ENCODE measurements at places on chromosomes 5 and 9.

GRCh38 chr9:3360245-3360644, 165.6 kb downstream of the RFX3 start:
- no peak for DNase-seq

- no peak for DNase-seq
Observed at GRCh38 chr9:133163504-133164172, at the start of gene GBGT1. TSS of gene GBGT1 (minus strand) at chr9:133163914. CDS start at chr9:133162412, 1,502 bp downstream.

DNA sequence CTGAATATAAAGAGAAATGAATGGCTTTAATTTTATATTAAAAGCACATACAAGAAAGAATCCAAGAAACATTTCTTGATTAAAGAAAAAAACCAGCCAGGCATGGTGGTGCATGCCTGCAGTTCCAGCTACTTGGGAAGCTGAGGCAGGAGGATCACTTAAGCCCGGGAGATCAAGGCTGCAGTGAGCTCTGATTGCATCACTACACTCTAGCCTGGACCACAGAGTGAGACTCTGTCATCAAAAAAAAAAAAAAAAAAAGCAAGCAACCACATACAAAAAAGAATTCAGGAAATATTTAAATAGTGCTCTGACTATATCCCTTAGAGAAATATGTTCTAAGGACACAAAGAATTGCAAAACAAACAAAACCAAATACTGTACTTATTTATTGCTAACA, 2.5 kb upstream of the PLAC8L1 start:
- DNase-seq = no peak

- no peak for DNase-seq
Observed at GRCh38 chr9:115058684-115059315, 59.2 kb downstream of the TNC start.

DNA sequence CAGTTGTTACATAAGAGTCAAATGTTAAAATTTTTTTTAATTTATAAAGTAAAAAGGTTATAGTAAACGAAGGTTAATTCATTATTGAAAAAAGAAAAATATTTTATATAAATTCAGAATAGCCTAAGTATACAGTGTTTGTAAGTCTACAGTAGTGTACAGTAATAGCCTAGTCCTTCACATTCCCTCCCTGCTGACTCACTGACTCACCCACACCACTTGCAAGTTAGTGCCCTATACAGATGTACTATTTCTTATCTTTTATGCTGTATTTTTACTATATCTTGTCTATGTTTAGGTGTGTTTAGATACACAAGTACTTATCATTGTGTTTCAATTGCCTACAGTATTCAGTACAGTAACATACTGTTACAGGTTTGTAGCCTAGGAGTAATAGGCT, 57.6 kb downstream of the MAMDC2 start:
- no peak for DNase-seq

DNA sequence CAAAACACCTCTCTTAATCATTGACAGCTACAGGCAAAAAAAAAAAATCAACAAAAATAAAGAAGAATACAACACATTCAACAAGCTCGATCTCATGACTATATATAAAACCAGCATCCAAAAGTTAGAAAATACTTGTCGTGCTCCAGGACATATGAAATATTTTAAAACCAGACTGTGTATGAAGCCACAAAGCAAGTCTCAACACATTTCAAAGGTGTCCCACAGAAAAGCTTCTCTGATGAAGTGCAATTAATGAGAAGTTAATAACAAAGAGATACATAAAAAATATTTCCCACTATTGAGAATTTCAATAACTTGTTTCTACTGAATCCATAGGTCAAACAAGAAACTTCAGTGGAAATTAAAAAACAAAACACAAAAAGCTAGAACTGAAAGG, 178.7 kb downstream of the PLK2 start:
- no peak for DNase-seq

DNA sequence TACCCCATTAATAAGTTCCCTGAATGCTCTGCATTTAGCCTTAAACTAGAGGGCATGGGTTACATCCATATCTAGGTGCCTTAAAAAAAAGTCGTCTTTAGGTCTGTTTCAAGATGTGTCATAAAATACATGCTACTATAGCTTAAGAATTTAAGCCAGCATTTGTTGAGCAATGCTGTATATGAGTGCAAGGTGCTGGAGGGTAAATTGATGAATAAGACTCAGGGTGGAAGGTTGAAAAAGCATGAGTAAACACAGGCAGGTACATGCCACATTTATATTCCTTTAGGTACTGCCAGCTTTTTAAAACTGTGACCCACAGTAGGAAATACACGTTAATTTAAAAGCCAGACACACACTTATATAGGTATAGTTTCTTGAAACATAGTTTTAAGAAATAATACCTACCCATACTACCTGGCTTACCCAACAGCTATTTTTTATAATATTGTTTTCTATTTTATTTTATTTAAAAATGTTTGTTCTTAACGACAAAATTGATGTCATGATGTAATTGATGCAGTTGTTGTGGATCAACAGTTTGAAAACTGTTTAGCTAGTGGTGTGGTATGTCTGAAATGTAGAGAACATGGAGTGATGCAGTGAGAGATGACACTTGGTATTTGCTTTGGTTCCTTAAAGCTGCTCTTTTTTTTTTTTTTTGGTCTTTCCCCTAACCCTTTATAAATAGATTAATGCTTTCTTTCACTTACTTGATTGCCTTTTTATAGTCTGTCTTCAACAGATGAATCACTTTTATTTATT, 3.9 kb downstream of the HMGCR start:
- DNase-seq = no peak

DNA sequence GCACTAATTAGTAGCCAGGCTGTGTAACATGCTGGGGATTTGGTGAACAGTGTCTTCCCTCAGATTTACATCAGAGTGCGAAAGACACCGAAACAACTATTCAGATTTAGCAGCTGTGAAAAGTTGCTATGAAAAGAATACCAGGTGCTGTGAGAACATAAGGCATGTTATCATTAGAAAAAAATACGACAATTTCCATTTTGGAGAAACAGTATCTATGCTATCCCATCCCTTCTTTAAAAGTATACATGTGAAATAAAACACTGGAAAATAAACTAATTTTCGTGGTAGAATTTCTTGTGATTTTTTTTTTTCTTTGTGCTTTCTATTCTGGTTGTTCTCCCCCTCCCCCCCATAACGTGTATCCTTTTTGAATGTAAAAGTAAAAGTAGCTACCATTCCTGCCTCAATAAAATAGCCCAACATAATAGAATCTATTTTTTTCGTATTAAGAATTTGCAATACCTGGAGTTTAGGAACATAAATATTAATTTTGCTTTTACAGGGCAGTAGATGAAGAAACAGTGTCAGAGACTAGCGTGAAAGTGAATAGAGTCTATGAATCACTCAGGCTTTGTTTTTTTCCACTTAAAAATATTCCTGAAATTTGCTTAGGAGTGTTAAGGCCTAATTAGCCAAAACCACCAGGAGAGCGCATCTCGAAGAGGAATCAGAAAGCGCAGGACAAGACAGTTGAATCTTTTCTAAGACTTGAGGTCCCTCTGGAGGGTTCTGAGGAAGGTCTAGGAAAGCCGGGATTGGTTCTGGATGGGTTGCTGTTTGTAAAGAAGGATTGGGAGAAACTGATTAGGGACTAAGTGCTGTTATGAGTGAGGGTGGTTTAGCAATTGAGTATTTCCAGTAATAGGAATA, 813 bp upstream of the SLU7 start:
- DNase-seq = no peak

- DNase-seq = no peak
Observed at GRCh38 chr5:103033696-103034095, 86.2 kb downstream of the GIN1 start.

DNA sequence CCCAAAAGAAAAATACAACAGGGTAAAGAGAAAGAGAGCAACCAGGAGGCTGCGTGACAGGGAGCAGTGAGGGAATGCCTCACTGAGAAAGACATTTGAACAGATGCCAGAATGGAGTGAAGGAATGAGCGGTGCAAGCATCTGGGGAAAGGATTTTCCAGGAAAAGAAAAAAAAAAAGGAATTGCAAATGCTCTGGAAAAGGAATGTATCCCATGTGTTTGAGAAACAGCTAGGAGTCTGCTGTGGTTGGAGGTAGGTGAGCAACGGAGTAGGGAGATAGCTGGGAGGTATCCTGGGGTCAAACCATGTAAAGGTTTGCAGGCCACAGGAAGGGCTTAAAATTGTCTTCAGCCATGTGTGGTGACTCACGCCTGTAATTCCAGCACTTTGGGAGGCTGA, 23.6 kb upstream of the CEMIP2 start:
- no peak for DNase-seq

GRCh38 chr5:151146061-151146460, 11.5 kb downstream of the ANXA6 start:
- DNase-seq = no peak

GRCh38 chr9:116233160-116233530, 79.6 kb downstream of the PAPPA start:
- no peak for DNase-seq

- no peak for DNase-seq
Observed at GRCh38 chr5:100260968-100261367, 274.2 kb upstream of the FAM174A start.

DNA sequence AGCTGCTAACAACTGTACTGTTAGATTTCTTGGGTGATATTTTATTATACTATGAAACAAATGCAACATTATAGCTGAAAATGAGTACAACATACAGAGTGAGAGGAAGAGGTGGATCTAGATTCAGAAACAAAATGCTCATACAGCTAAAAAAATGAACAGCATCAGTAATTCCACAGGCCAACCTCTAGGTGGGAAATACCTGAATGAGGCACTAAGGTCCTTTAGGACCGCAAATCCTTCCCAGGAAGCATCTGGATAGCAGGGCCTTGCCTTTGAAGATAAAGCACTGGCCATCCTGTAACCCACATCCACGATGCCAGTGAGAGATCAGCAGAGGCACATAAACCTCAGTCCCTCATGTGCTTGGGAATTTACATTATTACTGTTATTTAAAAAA, 310.8 kb downstream of the YTHDC2 start:
- DNase-seq = no peak

- no peak for DNase-seq
Observed at GRCh38 chr9:34665067-34665380, 2.6 kb upstream of the CCL27 start.

- no peak for DNase-seq
Observed at GRCh38 chr5:144451187-144451973, 280.7 kb downstream of the KCTD16 start.

DNA sequence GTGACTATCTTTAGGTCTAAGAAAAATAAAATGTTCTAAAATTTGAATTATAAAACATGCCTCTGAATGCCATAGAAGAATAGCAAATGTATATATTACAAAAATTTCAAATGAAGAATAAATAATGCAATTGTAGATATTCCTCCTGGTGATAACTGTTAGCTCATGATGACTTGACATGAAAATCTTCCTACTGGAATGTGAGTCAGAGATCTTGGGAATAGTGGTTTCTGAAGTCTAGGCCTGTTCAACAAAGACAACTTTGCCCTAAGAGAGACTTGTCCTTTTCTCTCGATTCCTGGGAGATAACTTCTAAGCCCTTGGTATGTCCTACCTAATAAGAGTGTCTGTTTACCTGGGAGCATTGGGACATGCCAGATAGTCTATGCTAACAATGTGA, 746.3 kb upstream of the RIOK2 start:
- no peak for DNase-seq

DNA sequence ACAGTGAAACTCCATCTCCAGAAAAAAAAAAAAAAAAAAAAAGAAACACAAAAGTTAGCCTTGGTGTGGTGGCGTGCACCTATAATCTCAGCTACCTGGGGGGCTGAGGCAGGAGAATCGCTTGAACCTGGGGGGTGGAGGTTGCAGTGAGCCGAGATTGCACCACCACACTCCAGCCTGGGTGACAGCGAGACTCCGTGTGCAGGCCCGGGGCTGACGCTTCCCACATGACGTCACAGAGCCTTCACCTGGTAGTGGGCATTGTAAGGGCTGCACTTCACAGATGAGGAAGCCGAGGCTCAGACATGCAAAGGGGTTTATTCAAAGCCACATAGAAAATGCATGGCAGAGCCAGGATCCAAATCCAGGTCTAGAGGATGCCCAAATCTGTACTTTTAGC, 114.2 kb downstream of the GAPVD1 start:
- DNase-seq = no peak

GRCh38 chr9:36798350-36799065, 225.8 kb downstream of the MELK start:
- DNase-seq = no peak

DNA sequence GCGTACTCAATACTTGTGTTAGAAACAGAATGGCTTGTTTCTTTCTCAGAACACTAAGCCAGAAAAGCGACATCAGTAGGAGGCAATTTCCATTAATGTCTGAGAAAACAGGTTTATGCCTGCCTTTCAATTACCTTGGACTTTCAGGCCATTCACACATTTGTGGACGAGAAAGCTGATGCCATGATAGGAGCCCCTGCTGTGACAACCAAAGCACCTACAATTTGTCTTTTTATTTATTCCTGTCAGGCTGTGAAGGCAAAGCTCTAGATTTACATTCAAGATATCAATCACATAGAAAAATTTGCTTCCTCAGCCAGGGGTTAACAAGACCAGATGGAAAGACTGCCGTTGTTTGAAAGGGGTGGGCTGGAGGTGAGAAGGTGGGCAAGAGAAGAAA, 76.2 kb downstream of the C7 start:
- DNase-seq = no peak

- DNase-seq = no peak
Observed at GRCh38 chr5:146409054-146409671, 38.0 kb upstream of the TCERG1 start.

DNA sequence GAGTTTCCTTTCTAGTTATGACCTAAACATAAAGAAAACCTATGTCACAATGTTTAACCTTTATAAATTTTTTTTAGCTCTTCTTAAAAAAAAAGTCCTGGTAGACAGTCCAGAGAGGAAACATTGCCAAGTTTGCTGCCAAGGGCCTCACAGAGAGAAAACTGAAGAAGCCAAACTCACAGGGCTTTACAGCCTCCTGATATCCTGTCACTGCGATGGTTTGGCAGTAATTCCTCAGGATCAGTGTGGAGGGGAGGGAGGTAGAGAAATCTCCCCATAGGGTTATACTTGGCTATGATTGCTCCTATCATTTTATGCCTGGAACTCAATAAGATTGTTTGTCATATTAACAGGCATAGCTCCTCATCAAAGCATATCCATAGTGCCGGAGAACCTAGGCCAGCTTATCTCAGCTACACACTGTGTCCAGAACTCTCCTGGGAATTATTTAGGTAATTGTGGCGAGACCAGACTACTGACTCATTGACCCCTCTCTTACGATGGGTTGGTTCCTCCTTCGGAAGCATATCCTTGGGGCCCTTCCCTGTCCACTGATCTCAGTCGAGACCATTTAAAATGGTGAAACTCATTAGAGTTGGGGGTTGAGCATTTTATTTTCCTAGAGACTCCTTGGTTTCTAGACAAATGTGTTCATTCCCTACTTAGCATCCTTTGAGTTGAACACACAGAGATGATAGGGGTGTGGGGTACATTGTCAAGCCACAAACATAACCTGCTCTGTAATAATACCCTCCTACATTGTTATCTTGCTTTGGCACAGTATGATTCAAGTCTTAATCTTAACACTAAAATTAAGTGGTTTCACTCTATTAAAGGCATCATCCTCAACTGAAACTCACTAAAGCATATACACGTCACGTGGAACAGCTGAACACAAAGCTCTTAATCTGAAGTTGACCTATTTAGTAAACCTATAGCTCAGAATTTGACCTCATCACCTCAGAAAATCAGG, 53.4 kb upstream of the TMC1 start:
- DNase-seq = no peak

GRCh38 chr9:136711751-136712689, at the start of gene DIPK1B:
TSS of gene DIPK1B (plus strand) at chr9:136712572. CDS start at chr9:136712666, 94 bp downstream.
- no peak for DNase-seq

GRCh38 chr5:90830058-90830457, 271.5 kb downstream of the ADGRV1 start:
- no peak for DNase-seq
